ENCODE measurements at places on chromosomes 6 and 20.

- DNase-seq: no peak
These were observed 78.0 kb downstream of the KCNB1 start for GRCh38 chr20:49404461-49404860.

GRCh38 chr6:2848851-2849250, 7.2 kb upstream of the SERPINB1 start:
- DNase-seq: no peak

GRCh38 chr6:145813285-145814034, 1.1 kb downstream of the FBXO30 start:
- DNase-seq: peak; percentile 50

DNA sequence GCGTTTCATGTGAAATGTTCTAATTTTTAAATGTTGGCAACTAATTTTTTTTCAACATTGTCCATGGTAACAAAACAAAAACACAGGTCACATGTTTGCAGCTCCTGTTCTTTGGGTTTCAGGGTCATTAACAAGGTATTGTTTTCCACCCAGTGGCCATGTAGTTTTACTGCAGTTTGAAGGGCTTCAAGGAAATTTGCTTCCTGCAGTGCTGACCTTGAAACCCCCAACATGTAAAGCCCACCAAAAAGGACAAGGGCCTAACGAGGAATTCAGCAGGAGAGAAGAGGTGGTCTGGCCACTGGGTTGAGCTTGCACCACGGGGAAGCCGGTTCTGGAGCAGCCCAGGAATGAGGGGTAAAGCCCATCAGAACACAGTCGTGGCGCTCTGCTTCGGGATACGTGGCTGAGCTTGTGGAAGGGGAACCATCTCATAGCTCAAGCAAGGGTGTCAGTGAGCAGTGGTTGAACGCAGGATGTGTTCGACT, 13.9 kb upstream of the KLHL31 start:
- no peak for DNase-seq

DNA sequence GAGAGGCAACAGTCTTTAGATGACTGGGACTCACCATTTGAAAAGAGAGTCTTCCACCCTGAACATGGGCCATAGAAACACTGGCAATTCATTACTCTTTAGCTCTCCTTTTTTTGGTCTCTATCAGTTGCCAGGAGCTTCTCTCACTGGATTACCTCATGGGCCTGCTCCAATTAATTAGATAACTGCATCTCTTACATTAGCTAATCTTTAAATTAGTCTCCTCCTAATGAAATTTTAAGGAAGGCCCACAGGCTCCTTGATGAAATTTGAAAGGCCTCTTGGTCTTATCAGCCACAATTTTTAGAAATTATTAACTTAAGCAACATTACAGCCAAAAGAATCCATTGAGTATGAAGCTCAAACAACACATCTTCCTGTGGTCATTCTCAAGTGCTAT, 184.4 kb downstream of the UNC5CL start:
- DNase-seq: no peak

DNA sequence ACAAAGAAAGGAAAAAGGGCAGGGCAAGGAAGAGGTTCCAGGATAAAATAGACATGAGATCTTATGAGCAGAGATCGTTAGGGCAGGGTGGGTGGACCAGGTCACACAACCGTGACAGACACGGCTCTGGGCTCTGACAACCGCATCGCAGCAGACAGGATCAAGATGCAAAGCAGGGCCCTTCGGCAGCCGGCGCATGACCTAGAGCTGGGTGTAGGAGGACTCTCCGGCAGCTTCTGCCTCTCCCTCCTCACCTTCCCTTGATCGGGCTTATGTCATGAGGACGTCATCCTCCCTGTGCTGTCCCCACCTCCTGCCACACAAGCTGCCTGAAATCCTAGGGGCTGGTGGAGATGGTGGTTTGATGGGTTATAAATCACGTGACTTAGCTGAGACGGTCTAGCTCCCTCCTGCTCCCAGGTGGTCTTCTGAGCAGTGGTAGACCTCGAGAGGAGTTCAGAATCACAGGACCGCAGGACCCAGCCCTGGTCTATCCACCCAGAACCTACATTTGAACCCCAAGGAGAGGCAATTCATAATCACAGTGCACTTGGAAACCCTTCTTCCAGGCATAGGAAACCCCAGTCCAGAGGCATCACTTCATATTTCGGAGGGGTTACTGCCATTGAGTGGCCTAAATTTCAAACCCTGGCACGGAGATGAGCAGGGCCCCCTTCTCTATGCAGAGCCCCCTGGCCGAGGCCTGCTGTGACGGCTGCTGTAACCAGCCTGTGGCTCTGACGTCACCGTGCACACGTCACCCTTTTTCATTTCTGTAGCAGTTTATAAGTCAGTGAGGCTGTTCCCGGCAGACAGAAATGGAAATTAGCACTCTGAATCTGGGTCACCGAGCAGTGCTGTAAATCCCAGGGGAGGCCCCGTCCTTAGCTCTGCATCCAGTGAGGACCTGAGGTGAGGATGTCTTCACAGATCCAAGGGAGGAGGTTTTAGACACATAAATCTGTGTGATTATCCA, 8.7 kb upstream of the CCR6 start:
- no peak for DNase-seq

DNA sequence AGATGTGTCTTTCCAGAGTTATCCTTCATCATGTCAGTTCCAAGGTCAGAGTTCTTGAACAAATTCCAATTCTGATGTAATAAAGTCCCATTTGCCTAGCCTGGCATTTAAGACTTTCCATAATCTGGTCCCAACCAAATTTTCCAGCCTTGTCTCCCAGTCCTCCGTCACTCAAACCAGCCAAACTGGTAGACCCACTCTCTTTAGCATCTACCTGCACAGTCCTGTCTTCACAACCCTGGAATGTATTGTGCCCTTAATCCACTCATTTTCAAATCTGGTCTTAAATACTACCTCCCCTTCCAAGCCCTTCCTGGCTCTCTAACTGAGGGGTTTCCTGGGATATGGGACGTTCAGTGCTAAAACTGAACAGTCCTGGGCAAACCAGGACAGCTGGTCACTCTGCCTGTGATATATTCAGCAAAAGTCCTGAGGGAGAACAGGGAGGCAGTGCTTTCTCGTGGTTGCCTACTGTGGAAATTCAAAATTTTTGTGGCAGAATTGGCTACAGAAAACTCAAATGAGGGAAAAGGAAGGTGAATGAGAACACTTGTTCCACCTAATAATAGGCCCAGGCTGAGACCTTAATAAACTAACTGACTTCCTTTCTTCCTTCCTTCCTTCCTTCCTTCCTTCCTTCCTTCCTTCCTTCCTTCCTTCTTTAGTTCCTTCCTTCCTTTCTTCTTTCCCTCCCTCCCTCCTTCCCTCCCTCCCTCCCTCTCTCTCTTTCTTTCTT, 10.8 kb upstream of the AKAP7 start:
- DNase-seq: no peak

- DNase-seq: peak; percentile 21
These were observed 53.2 kb downstream of the PPP1R14C start for GRCh38 chr6:150195996-150196417.

DNA sequence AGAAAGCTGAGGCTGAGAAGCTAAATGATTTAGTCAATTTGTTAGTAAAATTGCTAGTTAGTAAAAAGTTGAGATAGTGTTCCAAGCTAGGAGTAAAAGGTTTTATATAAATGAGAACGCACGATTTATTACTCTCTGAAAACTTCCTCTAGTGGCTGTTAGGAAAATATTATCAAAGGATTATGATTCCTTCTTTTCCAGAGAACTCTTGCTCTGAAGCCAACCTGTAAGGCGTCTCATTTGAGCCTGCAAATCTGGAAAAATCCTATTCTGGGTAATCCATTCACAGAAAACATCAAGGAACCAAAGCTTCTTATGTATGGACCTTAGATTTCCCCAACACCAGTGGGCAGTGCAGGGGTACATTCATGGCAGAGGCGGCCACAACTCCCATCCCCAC, 252.7 kb downstream of the SOD2 start:
- DNase-seq: no peak

GRCh38 chr6:137248702-137249101, 29.5 kb upstream of the IFNGR1 start:
- no peak for DNase-seq
